ENCODE measurements at places on chromosomes 1 and 21.

DNA sequence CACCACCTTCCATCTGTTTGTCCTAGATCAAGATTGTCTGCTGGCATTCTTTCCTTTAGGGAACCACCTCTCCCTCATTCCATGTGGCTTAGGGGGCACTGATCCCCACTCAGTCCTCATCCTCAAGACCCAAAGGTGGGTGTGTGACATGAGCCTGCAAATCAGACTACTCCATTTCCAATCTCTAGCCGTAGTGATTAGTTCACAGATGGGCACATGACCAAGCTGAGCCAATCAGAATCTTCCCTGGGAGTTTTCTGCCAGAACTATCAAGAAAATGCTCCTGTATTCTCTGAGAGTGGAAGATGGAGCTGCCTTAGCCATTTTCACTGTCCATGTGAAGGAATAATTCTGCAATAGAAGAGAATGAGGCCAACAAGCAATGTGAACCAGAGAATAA, 19.3 kb upstream of the PTPRF start:
- no peak for DNase-seq

DNA sequence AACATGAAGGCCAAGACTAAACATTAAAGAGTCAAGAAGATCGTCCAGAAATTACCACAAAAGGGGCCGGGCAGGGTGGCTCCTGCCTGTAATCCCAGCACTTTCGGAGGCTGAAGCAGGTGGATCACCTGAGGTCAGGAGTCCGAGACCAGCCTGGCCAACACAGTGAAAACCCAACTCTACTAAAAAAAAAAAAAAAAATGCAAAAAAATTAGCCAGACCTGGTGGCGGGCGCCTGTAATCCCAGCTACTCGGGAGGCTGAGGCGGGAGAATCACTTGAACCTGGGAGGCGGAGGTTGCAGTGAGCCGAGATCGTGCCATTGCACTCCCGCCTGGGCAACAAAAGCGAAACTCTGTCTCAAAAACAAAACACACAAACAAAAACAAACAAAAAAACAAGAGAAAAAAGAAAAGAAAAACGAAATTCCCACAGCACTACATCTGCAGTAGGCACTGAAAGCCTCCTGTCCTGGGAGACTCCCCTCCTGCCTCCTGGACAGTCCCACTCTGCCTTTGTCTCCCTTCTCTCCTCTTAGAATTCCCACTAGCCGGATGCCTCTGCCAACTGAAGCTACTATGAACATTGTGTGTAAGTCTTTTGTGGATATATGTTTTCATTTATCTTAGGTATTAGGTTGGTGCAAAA, 17.7 kb upstream of the RIPK4 start:
- DNase-seq = no peak

- no peak for DNase-seq
Measured at GRCh38 chr1:7610106-7610731, 160.9 kb upstream of the VAMP3 start.

- no peak for DNase-seq
Measured at GRCh38 chr1:208432346-208432745, 188.2 kb upstream of the PLXNA2 start.

DNA sequence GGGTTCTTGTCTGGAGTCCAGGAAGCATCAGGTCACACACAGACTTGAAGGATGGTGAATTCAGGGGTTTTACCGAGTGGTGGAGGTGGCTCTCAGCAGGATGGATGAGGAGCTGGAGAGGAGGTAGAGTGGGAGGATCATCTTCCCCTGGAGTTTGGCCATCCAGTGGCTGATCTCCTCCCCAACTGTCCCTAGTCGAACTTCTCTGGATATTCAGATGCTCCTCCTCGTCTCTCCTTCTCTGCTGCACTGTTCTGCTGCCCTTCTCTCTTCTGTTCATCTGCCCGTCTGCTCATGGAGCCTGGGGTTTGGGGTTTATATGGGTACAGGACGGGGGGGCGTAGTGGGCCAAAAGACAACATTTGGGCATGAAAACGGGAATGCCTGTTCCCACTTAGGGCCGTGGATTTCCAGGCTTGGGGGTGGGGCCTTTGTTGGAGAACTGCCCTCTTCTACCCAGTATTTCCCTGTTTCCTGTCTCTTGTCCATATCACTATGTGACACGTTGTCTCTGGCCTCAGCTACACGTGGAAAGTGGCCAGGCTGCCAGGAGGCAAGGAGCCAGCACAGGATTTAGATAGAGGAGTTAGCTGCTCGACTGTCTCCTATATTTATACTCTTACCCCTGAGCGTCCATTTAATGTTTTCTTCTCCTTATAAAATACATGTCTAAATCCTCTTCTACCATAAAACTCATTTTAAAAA, 76.7 kb downstream of the SIPA1L2 start:
- DNase-seq = no peak

GRCh38 chr1:225044258-225044657, 114.8 kb downstream of the DNAH14 start:
- DNase-seq = no peak

- no peak for DNase-seq
Measured at GRCh38 chr1:191695865-191696264, 462.4 kb upstream of the RGS18 start.

DNA sequence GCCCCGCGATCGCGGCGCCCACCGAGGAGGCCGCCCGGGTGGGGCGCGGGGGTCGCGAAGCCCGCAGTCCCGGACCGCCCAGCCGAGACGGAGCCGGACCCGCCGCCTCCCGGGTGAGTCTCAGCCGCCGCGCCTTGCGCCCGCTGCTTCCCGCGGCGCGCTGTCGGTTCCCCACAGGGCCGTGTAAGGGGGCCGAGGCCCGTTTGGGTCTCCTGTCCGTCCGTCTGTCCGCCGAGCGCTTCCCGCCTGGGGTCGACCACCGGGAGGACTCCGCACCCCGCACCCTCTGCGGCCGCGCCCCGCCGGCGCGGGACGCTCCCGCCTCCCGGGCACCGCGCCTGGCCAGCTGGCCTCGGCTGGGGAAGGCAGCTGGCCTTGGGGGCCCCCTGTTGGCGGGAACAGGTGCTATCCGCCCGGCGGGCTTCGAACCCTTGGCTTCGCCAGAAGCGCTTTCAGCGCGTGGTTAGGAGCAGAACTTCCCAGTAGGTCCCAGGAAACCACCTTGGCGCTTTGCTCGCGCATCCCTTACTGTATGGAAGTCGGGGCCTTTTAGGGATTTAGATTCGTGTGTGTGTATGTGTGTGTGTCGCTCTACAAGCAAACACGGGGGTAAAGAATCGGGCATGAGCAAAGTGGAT, 414 bp downstream of the TMEM51 start:
- DNase-seq = peak; percentile 59

DNA sequence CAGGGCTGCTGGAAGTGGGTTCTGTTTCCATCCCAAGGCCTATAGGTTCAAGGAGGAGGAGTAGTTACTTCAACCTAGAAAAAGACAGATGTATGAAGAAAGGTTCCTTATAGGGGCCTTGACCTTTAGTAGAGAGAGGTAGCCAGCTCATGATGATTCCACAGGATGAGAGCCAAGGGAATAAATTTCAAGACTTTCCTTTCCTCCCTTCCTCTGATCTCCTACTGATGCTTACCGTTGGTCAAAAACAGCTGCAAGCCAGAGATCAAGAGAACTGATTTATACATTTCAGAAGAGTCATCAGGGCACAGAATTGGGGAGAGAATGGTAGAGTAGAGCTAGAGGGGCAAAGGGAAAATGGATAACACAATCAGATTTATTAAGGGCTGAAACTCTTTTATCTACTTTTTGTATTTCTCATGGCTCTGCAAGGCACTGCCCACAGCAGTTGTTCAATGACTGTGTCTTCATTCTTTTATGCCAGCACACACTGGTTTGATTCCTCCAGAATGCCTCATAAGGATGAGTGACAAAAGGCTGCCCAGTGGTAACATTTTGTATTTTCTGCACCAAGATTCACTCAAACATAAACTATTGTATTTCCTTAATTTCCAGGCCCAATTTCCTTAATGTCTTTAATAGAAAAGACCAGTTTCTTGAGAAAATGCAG, 37.4 kb downstream of the AK5 start:
- no peak for DNase-seq

DNA sequence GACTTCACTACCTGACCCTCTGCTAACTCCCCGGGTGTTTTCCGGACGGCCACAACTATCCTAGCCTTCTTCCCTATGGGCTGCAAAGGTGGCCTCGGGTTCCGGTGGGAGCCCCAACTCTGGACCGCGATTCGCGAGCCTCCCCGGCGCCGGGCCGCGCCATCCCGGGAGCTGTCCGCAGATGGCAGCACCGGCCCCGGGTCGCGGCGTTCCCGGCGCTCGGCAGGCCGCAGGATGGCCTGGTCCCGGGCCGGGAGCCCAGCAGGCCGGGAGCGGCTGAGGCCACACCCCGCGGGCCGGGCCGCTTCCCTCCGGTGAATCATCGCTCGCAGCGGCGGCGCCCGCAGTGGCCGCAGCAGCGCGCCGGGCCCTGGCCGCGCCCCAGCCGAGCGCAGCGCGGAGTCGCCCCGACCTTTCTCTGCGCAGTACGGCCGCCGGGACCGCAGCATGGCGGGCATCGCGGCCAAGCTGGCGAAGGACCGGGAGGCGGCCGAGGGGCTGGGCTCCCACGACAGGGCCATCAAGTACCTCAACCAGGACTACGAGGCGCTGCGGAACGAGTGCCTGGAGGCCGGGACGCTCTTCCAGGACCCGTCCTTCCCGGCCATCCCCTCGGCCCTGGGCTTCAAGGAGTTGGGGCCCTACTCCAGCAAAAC, at the start of gene CAPN2:
CAPN2 (plus strand) TSS at position 346 of the 656 bp plus-strand sequence; CDS start at position 448, 102 bp downstream.
- peak; percentile 70 for DNase-seq

DNA sequence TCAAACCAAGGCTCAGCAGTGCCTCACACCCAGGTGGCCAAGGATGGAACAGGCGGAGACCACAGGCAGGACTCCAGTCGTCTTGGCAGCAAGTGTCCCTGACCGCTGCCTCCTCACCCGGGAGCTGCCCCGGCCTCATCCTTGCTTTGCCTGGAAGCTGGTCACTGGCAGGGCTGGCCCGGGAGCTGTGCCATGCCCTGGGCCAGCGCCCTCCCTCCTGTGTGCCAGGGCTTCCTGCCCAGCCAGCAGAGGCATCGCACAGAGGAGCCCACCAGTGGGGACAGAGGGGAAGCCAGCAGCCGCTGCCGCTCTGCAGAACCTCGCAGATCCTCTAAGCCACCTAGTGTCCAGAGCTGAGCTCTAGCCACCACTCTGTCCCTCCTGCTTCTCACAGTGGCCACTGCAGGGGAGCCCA, 7.8 kb downstream of the CASZ1 start:
- no peak for DNase-seq

GRCh38 chr21:30126576-30126975, 40.0 kb downstream of the CLDN17 start:
- no peak for DNase-seq

DNA sequence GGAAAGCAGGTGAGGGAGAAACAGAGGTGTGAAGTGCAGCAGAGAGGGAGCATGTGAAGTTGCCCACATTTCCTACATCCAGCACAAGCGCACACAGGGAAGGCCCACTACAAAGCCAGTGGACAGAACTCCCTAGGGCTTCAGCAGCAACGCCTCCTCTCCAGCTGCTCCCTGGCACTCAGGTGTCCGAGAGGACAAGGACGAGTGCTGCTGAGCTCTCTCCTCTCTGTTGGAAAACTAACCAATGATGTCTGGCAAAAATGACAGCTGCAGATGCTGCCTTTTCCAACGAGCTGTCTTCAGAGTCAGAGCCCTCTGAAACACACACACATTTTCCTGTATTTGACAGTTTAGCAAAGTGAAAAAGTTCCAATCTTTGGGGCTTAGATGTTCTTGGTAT, 86.8 kb downstream of the HSF2BP start:
- DNase-seq = no peak

- DNase-seq = no peak
Measured at GRCh38 chr1:77473690-77474089, 191.9 kb downstream of the AK5 start.

DNA sequence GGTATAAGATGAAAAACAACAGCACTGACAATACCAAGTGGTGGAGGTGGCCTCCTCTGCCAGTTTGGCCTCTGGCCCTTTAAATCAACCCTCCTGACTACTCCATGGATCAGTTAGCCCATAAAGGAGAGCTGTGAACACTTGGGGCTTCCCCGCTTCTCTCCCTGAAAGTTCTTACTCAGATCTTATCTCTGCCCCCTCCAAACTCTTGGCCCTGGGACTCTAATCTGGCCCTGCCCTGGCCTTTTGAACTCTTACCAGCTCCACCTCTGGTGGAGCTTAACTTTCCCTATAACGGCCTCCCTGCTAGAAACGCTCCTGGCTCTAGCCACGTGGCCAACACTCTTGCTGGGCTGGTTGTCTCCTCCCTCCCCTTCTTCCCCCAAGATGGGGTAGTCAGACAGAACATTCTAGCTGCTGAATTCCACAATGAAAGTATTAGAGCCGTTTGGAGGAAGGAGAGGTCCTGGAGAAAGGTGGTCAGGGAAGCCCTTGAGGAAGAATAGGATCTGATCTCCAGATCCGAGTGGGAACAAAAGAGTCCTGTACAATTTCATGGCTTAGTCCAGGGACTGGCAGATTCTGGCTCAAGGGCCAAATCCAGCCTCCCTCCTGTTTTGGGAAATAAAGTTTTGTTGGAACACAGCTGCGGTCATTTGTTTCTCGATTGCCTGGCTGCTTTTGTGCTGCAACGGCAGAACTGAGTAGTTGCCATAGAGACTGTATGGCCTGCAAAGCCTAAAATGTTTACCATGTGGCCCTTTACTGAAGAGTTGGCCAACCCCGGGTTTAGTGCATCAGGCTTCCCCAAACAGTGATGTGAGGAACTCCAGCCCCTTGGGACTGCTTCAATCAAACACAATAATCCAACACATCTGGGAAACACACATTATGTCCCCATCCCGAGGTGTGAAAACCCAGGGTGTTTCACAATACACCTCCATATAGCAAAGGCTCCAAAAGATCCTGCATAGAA, 9.5 kb upstream of the PIGR start:
- peak; percentile 8 for DNase-seq

- DNase-seq = no peak
Measured at GRCh38 chr1:197339106-197340060, 71.3 kb downstream of the CRB1 start.

DNA sequence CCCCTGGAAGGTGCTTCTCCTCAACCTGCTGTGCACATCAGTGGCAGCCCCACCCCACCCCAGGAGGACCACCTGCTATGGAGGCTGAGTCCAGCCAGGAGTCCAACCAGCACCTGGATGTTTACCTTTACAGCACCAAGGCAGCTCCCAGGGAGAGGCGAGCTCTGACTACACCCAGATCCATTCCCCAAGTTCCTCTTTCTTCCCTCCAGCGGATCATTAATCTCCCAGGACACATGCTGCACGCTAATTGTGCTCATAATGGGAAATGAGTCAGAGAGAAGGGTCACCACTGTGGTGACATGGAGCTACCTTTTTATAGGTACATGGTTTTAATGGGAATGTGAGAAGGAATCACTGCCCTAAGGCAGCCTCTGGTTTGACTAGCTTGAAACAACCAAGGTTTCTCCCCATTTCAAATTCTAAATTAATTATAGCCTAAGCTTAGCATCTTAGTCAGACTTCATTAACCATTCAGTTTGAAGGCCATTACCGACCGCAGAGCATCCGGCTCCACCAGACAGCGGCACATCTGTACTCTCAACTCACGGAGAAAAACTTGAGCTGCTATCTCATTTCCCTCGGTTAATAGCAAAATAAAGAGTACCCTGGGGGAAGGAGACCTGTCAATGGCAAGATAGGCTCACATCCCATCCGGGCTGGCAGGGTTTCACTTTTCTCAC, 173.1 kb upstream of the GALNT2 start:
- no peak for DNase-seq

- DNase-seq = no peak
Measured at GRCh38 chr1:54582566-54583306, 34.7 kb downstream of the ACOT11 start.

GRCh38 chr1:208107425-208108212, 136.6 kb downstream of the PLXNA2 start:
- DNase-seq = no peak
